ENCODE measurements at places on chromosomes 7 and 10. TPM values are rescaled to one million over a fixed set of nuclear protein-coding genes. Genes with fewer than 3 reads are reported as not detected.

DNA sequence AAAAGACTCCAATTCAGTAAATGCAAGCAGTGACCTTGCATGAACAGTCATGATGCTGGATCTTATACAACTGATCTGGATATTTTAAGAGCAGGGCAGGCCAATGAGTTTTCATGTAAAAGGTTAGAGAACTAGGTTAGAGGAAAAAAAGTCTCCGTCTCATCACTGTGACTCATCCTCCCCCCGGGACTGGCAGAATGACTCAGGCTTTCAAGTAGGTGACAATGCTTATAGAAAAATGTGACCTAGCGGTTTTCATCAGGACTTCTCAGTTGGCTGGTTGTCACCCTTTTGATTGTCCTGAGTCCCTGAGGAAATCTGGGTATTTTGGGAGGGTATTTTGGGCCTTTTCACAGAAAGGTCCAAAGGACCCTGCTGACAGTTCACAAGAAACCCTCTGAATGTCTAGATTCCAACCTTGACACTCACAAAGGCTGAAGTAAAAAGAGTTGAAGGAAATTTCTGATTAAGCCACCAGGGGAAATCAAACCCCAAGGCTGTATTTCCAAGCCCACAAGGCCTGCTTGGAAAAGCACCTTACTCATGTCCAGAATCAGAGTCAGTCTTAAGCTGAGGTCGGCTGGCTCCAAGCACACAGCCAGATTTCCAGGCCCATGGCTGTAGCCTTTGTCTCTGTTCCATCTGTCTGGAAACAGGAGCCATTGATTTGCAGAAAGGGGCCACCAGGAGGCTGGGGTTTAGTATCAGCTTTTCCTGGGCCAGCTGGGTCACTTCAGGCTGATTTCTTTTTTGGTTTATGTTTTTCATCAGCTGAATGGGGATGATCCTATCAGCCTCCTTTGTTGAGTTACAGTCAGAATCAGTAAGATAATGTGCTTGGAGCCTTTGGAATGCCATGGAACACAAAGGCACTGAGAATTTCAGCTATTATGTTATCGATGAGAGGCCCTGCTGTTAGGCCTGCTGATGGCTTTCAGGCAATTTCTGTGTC is 226.4 kb upstream of the HABP2 start:
- H3K4me3 ChIP-seq = no peak overlapping the region
- H3K27me3 ChIP-seq = no peaks in the 10 kb centered on the region
- no peaks in the 10 kb centered on the region for H3K36me3 ChIP-seq

GRCh38 chr7:112610636-112611035 is 129.8 kb downstream of the LSMEM1 start:
- no peaks in the 10 kb centered on the region for H3K4me1 ChIP-seq
- no peak overlapping the region for H3K27ac ChIP-seq
- H3K36me3 ChIP-seq = no peaks in the 10 kb centered on the region
- no peak overlapping the region for H3K4me3 ChIP-seq
- H3K27me3 ChIP-seq = no peaks in the 10 kb centered on the region
- DNase-seq = no peak

GRCh38 chr7:2639181-2639681 is 7.4 kb downstream of the TTYH3 start:
- DNase-seq = no peak
- peaks cover 32% of the 10 kb centered on the region for H3K4me1 ChIP-seq
- H3K27me3 ChIP-seq = no peaks in the 10 kb centered on the region
- no peak overlapping the region for H3K4me3 ChIP-seq

GRCh38 chr10:67722113-67722512 is 26.1 kb upstream of the CTNNA3 start:
- H3K4me3 ChIP-seq = no peak overlapping the region
- no peaks in the 10 kb centered on the region for H3K36me3 ChIP-seq
- DNase-seq = no peak
- no peaks in the 10 kb centered on the region for H3K4me1 ChIP-seq
- H3K27me3 ChIP-seq = no peaks in the 10 kb centered on the region
- H3K27ac ChIP-seq = no peak overlapping the region

DNA sequence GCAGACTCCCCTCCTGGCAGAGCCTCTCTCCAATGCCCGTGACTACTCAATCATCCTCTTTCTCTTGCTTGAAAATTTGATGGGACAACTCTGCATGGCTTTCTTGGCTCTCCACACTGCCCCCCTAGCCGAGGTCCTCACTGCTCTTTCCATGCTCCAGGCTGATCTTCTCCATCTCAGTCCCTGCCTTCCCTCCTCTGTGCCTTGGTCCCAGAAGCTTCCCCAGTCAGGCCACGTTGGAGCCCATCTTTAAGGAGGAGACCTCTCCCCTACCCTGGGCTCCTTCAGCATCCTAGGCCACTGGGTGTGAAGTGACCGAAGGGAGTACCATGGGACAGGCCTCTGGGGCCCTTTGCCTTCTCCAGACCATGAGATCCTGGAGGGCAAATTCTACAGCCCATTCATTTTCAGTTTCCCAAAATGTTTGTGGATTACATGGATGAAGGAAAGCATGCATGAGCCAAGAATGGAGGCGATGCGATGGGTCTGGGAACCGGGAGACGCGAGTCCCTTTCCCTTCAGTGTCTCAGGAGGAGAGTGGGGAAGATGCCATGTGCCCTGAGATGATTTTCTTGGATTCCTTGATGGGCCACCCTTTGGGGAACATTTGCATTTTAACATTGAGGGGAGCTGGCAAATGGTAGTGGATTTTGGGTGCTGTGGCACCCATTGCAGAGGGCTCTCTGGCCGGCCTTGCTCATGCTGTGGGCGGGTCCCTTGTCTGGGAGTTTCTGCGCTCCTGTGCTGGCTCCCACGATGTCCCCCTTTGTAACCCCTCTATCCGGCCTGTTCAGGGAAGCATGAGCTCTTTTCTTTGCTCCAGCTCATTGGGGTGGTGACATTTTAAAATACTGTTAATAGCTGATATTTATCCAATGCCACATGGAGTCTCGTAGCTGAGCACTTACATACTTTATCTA is 376.6 kb downstream of the RPS24 start:
- H3K27ac ChIP-seq = no peak overlapping the region
- no peak overlapping the region for H3K4me3 ChIP-seq
- H3K4me1 ChIP-seq = no peaks in the 10 kb centered on the region
- no peak for DNase-seq

GRCh38 chr7:150923196-150923595 is 54.9 kb downstream of the KCNH2 start:
- DNase-seq = no peak
- H3K36me3 ChIP-seq = no peaks in the 10 kb centered on the region
- H3K27me3 ChIP-seq = no peaks in the 10 kb centered on the region
- no peak overlapping the region for H3K27ac ChIP-seq
- peaks cover 6% of the 10 kb centered on the region for H3K4me1 ChIP-seq
- no peak overlapping the region for H3K4me3 ChIP-seq

DNA sequence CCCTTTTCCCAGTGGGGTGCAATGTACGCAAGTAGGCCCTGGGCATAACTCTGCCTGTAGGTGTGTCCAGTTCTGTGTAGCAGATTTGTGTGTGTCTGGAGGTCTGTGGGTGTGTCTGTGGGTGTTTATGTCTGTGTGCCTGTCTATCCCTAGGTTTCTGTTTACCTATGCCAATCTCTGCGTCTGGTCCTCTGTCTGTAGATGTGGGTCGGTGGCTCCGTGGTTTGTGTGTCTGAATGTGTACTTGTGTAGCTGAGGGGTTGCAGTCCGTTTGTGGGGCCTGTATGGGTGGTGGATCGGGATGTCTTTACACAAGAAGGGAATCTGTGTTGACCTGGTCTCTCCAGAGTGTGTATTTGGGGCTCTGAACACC is 932 bp downstream of the NYAP1 start:
- peaks cover 6% of the 10 kb centered on the region for H3K4me1 ChIP-seq
- peak overlapping the region; percentile 63 for H3K27ac ChIP-seq
- no peaks in the 10 kb centered on the region for H3K36me3 ChIP-seq
- no peaks in the 10 kb centered on the region for H3K27me3 ChIP-seq
- DNase-seq = no peak

DNA sequence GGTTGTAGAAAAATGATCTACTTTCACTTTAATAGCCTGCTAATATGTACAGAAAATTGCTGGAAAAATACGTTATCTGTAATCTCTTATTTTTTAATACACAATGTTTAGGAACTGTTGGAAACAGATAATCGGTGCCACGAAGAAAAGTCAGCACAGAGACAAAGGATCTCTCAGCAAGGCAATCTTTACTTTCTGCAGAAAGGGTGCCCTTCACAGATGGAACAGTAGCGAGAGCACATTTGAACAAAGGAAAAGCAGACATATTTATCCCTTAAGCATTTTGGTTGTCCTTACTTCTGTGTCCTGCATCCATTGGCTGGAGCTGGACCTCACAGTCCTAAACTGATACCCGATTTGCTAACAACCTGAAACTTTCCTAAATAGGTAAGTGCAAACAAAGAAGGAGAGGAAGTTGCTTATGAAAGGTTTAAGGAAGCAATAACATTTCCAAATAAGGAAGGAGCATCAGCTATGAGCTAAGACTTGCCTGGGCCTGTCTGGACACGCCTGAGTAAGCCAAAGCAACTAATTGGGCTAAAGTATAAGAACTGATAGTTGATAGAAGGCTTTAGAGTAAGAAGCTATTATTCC is 640.0 kb downstream of the SH2D4B start:
- H3K4me3 ChIP-seq = no peak overlapping the region
- DNase-seq = no peak
- no peak overlapping the region for H3K27ac ChIP-seq
- H3K27me3 ChIP-seq = no peaks in the 10 kb centered on the region
- no peaks in the 10 kb centered on the region for H3K36me3 ChIP-seq
- no peaks in the 10 kb centered on the region for H3K4me1 ChIP-seq

DNA sequence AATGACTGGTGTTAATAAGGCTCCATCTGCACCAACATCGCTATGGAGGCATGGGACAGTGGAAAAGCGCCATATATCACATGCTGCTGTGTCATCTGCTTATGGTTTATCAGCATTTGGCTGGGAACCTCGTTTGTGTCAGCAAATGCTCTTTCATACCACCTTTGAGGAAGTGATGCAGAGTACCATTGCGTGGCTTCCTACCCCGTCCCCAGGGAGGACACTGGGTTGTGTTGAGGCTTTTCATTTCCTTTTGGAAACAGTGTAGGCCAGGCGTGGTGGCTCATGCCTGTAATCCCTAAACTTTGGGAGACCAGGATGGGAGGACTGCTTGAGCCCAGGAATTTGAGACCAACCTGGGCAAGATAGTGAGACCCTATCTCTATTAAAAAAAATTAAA is 6.8 kb downstream of the TACR2 start:
- peaks cover 8% of the 10 kb centered on the region for H3K4me1 ChIP-seq
- H3K27me3 ChIP-seq = no peaks in the 10 kb centered on the region
- H3K36me3 ChIP-seq = no peaks in the 10 kb centered on the region
- DNase-seq = no peak
- no peak overlapping the region for H3K4me3 ChIP-seq
- peak overlapping the region; percentile 98 for H3K27ac ChIP-seq

DNA sequence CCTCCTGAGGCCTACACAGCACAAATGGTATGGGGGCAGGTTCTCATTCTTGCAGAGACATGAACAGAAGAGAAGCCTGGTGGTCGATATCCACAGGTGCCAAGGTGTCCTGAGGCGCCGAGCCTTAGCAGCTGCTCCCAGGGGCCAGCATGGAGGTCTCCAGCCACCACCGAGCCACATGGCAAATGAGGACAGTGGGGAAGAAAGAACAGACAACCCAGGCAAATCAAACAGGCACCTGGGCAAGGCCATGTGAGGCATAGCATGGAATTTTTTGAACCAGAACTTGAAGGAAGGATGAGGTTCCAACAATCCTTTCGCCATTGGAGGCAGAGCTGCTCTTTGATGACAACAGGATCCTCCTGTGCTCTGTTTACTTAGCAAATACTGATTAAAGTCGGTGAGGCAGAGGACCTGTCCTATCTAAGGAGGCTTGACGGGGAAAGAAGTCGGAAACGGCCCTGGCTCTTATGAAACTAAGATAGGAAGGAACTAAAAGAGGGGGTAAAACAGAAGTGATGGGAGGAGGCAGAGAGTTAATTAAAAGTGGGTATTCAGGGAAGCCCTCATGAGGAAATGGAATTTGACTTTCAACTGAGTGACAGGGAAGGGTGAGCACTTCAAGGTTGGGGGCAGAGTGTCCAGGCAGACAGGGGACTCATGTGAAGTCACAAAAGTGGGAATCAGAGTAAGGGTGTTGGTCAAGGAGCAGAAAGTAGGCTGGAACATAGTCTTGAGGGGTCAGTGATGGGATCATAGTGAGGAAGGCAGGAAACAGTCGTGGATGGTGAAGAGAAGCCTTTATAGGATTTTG is 8.6 kb upstream of the CALML3 start:
- DNase-seq = no peak
- H3K27me3 ChIP-seq = no peaks in the 10 kb centered on the region
- no peak overlapping the region for H3K27ac ChIP-seq
- no peaks in the 10 kb centered on the region for H3K4me1 ChIP-seq

DNA sequence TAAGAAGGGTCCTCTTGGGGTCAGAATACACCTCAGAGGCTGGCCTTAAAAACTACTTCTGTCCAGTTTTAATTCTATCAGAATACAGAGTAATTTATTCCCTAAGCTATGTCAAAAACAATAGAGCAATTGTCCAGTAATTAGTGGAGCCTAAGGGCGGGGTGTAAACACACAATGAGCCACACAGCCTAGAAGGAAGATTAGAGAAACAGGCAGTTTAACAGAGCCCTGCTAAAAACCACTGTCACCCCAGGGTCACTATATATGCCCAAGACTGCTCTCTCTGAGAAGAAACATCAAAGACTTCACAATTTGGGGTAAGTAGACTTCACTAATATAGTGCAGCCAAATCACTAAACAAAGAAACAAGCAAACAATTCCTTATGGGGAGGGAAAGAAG is 27.2 kb upstream of the WNT2 start:
- no peaks in the 10 kb centered on the region for H3K36me3 ChIP-seq
- no peak overlapping the region for H3K4me3 ChIP-seq

The FAM237B gene
- not detected for total RNA-seq

The LMOD2 gene
- not detected for total RNA-seq

The CYP26A1 gene
- 0.76 TPM for total RNA-seq

The DNTT gene
- 0.28 TPM for total RNA-seq

The SMO gene
- total RNA-seq = 7.4 TPM

The NME8 gene
- not detected for total RNA-seq

The LAMB4 gene
- total RNA-seq = not detected

Data from uterus (tissue), 4 donors.